BJ (cell line): ENCODE measurements at places on chromosomes 12 and 14. TPM values are rescaled to one million over a fixed set of nuclear protein-coding genes. Genes with fewer than 3 reads are reported as not detected.

Gene PLEKHG7
- polyA plus RNA-seq = not detected in 2 replicates

GRCh38 chr12:79326663-79327062, 364.1 kb downstream of the PAWR start:
- DNase-seq = no peak

GRCh38 chr12:132695431-132695830, 8.0 kb downstream of the PXMP2 start:
- DNase-seq = no peak

GRCh38 chr14:89618330-89618708, 201.3 kb upstream of the FOXN3 start:
- no peak for DNase-seq

- DNase-seq = no peak
Observed at GRCh38 chr12:92393504-92393903, 247.9 kb upstream of the BTG1 start.

DNA sequence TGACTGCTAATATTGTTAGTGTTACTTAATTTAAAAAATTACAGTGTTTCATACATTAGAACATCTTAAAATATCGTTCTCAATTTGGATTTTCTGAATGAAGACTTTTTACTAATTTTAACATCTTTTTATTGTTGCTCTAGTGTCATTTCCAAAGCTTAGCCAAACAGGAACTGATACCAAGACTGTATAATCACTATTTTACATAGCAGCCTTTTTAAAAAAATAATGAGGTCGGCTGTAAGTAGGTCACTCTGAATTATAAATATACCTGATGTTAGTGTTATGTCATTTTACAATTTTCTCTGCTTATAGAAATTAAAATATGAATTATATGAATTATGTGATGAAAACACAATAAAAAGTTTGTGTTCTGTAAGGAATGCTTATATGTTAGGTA, 321.5 kb downstream of the TMEM117 start:
- DNase-seq = no peak

DNA sequence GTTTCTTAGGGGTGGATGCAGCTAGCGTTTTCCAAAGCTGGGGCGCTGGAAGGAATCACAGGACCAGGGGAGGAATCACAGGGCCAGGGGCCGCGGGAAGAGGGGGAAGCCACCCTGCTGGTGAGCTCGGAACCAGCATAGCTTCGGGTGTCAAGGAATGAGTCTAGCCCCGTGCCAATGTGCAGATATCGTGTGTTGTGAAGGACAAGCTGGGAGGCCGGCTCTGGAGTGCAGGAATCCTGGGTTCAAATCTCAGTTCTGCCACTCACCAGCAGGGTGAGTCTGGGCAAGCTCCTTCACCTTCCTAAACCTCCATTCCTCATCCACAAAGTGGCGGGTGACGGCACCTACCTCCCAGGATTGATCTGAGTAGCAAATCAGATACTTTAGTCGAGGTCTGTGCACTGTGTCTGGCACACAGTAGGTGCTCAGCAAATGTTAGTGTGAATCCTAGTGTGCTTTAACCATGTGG, 53.6 kb upstream of the RIN3 start:
- DNase-seq = no peak

DNA sequence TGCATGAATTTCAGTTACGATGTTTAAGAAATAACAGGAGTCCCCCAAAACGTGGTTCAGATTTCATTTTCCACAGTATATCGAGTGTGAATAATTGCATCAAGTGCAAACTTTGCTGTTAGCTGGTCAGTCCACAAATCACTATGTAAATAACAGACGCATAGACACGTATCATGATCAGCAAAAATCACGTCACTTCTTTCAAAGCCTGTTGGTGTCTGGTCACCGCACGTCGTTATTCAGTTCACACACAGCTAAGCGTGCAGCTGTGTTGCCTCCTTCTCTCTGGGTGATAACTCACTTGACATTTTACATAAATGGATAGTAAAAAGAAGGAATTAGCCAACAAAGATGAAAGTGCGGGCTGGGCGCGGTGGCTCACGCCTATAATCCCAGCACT, 126.8 kb upstream of the MED13L start:
- DNase-seq = no peak
